H7 (cell line): ENCODE measurements at places on chromosomes 16 and 17.
A peak's percentile ranks its signal among the peaks of the same experiment; 100 is the strongest.

GRCh38 chr16:75065149-75065505 is 51.5 kb downstream of the LDHD start:
- no peak for DNase-seq

GRCh38 chr17:61574542-61575351 is 16.3 kb downstream of the NACA2 start:
- DNase-seq = peak; percentile 52

DNA sequence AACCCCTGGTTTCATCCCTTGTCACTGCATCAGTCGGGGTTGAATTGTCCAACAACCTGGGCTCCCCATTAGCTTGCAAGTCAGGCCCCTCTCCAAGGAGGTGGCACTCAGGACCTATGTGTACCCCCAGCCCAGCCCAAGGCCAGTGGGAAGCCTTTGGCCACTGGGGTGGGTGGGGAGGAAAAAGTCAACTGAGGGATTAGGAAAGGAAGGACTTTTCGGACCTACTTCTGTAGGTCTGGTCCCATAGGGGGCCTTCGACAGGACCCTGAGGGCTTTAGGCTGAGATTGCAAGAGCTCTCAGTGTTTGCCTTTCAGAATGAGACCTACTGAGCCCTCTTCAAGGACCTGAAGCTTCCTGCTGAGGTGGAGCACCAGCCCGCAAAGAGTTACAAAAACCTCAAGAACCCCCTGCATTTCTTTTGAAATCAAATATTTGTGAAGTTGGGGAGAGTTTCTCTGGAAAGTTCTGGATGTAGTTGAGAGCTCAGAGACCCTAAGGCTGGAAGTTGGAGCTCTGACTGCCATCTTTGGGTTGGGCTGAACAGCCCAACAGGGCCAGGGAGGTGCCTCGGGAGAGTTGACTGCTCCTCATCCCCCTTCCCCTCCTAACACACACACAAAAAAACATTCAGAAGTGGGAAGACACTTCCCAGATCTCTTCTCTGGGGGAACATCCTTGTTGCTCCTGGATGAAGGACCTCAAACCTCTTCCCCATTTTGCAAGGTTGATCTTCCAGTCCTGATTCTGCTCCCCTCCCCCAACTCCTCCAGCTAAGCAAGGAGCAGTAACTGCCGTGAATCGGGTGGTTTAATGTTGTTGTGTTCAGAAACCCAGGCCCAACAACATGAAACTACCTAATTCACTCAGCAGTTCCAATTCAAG is 5.8 kb upstream of the HOXB9 start:
- no peak for DNase-seq

DNA sequence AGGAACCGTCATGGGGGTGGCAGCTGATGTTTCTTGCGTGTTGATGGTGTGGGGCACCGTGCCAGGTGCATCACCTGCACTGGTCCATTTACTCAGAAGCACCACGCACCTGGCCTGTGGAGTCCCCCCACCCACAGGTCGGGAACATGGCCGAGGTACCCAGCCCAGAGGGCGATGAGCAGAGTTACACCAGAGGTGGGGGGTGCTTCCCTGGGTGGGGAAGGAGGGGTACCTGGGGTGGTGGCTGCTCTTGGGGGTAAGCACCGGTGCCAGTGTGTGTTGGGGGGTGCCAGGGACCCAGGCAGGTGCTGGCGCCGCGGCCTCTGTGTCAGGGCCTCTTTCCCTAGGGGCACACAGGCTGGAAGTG is 5.0 kb upstream of the ZNF750 start:
- DNase-seq = no peak

DNA sequence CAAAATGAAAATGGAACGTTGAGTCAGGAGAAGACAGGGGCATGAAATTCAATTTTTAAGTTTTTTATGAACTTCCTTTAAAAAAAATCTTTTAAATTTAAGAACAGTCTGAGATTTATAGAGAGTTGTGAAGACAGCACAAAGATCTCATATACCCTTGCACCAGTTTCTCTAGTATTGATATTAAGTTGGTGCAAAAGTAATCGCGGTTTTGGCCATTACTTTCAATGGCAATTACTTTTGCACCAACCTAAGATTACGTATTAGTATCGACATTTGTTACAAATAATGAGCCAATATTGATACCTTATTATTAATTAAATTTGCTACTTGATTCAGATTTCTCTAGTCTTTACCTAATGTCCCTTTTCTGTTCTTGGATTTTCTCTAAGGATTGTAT is 684.4 kb upstream of the CDH8 start:
- no peak for DNase-seq

DNA sequence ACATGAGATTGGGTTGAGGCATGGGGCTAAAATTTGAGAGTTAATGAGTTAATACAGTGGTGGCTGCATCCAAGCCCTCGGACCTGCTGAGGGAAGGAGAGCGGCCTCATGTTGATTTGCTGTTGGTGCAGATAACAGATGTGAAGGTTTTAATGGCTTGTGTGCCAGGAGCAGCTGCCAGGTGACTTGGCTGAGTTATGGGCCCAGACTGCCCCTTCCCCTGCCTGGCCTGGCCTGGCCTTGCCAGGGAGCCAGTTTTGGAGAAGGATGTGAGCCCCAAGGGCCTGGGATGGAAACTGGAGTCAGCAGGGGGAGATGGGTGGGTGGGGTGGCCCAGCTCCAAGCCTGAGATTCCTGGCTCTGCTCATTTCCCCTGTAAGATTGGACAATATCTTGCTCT is 230.1 kb downstream of the CBLN1 start:
- no peak for DNase-seq

- DNase-seq = peak; percentile 78
These were observed 9.3 kb downstream of the C16orf90 start for GRCh38 chr16:3485821-3486505.

GRCh38 chr17:42809250-42809649 is 10.6 kb downstream of the CNTD1 start:
- no peak for DNase-seq

- peak; percentile 73 for DNase-seq
These were observed 15.3 kb downstream of the HSD11B2 start for GRCh38 chr16:67445913-67446907.

DNA sequence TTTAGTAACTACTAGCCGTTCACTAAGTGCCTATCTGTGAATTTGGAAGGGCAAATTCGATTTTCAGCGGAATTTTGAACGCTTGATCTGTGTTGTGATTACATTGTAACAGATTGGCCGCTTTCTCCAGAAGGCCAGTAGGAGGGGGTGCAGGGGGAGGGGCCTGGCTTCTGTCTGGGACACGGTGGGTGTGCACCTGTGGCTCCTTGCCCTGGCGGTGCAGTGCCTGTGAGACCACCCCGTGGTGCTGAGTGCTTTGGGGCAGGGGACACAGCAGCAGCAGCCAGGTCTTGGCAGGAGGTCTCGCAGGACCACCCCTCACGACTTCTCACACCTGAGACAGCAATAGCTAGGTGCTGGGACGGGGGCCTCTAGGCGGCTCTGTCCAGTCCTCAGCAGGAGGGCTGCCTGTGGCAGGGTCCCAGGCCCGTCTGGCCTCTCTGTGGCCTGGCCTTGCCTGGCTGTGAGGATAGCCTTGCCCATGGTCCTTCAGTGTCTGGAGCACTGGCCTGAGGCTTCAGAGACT is 1.8 kb downstream of the UBE2I start:
- peak; percentile 82 for DNase-seq

DNA sequence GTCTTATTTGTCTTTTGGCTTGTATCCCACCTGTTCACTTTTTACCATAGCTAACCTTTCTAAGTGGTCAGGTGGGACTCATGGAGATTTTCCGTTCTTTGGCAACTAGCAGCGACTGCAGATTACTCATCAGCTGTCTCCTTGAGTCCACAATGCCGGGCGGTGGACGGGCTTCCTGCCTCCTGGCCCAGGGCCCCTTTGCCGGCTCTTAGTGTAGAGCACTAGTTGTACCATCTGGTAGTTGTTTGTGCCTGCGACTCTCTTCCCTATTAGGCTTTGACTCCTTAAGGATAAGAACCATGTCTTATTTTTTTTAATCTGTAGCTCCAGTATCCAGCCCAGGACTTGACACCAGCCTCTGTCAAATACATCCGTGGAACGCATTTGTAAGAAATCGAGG is 399.9 kb downstream of the WWOX start:
- no peak for DNase-seq

DNA sequence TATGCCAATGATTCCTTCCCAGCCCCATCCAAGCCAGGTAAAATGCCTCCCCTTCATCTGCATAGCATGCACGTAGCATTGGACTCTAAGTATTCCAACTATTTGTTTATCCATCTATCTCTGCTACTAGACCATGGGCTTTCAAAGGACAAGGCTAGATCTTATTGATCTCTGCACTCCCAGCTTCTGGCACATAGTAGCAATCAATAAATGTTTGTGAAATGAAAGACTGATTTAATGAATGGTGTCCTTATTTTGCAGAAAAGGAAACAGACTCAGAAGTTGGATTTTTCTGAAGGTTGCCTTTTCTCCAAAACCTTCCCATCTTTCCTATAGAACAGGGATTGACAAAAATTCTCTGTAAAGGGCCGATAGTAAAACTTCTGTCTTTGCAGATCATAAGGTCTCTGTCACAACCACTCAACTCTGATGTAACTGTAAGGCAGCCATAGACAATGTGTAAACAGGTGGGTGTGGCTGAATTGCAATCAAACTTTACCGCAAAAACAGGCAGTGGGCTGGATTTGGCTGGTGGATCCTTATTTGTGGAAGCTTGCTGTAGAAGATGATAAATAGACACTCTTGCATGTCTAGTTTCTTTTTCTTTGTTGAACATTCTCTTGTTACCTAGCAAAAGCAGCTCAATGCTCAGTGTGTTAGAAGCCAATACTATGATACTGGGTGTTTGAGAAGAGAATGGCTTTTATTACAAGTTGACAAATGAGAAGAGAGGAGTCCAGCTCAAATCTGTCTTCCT is 7.6 kb upstream of the CMTR2 start:
- no peak for DNase-seq

- no peak for DNase-seq
These were observed 3.1 kb upstream of the CORO7 start for GRCh38 chr16:4419402-4419959.

DNA sequence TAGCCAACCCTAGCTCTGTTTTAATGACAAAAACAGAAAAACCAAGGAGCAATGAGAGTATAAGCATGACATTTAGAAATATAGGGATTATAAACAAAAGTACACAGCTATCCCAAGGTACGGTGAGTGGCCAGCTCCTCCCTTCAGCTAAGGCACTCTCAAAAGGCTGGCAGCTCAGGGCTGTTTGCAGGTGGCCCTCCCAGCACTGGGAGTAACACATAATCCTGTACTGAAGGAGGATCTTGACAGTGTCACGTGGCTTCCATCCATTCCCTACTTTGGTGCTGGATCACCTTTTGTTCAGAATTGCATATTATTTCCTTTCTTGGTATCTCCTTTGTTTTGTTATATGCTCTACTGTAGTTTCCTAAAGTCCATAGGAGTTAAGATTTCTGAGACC is 500.8 kb downstream of the KCNJ18 start:
- no peak for DNase-seq

- peak; percentile 89 for DNase-seq
These were observed 3.1 kb downstream of the RAB11FIP4 start for GRCh38 chr17:31394544-31394943.

DNA sequence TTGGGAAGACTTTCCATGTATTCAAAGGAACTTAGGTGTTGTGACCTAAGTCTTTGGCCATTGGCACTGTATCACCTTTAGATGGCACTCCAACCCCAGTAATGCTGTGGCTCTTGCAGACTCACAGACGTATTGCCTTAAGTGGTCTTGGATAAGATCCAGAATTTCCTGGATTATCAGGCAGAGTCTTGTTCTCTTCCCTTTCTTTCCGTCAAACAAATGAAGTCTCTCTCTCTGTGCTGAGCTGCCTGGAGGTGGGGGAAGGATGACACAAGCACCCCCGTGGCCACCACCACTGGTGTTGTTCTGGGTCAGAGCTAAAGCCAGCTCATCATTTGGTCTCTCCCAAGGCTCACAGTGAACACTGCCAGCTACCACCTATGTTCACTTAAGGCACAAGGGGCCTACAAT is 789.9 kb upstream of the KIF2B start:
- DNase-seq = peak; percentile 5

- DNase-seq = no peak
These were observed 315.6 kb downstream of the WWOX start for GRCh38 chr16:78415013-78415412.

- DNase-seq = no peak
These were observed 9.8 kb downstream of the SLC35B1 start for GRCh38 chr17:49698005-49698404.

GRCh38 chr17:40647624-40648383 is at the start of gene SMARCE1:
Gene SMARCE1, minus strand, starts transcription at chr17:40647818. Its CDS starts 2,016 bp downstream, at chr17:40645802.
- peak; percentile 86 for DNase-seq

DNA sequence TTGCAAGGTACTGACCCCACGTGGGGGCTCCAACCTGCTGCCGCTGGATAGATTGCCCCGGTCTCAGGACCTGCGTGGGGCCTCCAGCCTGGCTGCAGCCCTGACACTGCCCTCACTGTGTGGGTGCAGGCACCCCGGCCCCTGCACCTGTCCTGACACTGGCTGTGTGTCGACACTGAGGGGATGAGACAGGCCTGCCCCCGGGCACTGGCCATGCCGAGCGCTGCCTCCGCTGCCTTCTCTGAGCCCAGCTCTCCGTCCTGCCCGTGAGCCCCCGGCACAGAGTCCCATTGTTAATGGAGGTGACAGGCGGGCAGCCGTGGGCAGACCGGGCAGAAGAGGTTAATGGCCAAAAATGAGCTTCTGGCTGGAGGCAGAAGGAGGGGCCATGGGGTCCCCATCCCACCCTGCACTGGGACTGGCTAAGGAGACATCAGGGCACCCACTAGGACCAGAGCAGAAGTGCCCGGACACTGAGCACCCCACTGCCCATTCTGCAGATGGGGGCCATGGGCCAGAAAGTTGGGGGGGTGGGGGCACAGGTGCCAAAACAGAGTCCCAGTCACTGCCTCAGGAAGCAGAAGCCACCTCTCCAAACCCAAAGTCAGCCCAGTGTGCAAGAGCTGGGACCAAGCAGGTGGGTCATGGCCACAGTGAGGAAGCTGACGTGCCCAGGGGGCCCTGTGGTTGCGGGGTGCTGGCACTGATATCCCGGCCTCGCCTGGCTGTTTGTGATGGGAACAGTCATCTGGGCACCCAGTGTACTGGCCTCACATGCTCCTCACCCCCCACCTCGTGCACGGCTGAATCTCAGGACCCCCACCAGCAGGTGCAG is 2.5 kb upstream of the PRR35 start:
- peak; percentile 72 for DNase-seq
